LHCN-M2 (cell line): ENCODE measurements at places on chromosomes 12 and 14. TPM values are rescaled to one million over a fixed set of nuclear protein-coding genes. Genes with fewer than 3 reads are reported as not detected.

DNA sequence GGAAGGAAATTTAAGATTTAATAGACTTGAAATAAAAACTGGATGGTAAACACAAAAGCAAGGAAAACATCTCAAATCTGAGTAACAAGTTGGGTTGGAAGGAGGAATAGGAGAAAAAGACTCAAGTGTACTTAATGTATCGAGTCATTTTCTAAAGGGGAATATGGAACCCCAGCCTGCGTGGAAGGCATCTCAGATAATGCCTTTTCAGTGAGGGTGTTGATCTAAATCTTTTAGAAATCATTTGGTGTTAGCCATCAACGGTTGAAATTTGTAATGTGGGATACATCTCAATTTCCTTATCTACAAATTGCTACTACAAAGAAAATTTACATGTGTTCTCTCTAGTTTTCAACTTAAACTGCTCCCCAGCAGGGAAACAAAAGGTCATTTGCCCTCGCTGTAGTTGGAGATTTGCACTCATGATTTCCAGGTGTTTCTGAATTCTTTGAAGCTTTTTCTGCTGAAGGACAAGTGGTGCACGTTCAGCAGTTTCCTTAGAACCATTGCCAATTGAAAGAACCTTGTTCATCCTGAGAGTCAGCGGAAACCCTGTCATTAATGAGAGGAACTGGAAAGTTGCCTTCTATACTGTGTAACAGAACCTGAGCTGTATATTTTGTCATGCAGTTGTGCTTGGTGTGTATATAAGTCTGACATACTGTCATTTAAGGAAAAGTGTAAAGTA lies 2.2 kb downstream of the PCBP2 start:
- no peak for DNase-seq

DNA sequence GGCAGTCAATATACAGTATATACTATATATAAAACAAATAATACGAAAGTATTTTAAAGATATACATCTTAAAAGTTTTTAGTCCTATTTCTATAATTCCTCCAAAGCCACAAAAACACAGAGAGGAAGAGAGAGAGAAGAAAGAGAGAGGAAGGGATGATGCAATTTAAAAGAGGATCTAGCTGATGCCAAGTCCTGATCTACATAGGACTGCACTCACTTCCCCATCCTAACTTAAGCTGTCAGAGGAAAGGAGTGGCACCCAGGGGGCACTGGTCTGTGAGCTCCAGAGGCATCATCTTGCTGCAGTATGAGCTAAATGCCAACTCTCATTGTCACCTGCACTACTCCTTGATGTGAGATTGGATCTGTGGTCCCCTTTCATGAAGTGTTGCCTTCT lies 95.8 kb downstream of the C12orf42 start:
- DNase-seq: no peak

GRCh38 chr12:38141239-38141638 lies 175.3 kb upstream of the ALG10B start:
- DNase-seq: no peak

DNA sequence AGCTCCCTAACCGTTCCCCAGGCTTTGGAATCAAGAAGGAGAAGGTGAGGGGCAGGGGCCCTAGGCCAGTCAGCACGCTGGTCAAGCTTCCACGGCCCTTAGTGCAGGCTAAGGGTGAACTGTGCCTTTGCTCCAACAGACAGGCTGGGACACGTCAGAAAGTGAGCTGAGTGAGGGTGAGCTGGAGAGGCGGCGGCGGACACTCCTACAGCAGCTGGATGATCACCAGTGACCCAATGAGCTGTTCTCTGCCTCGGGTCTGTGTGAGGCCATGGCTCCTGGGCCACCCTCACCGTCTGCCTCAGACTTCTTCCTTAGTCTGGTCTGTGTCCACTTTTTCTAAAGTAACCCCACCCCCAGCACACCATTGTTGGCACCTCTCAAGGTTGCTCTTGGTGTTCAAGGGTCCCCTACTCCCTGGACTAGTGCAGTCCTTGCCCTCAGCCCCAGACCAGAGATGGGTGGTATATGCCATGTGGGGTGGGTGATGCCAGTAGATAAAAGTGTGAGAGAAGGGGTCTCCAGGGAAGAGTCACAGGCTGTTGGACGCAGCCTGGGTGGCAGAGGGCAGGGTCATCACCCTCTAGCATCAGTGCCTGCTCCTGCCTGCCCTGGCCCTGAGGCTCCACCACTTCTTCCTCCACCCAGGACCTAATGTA lies 20.7 kb downstream of the PRPF40B start:
- no peak for DNase-seq

DNA sequence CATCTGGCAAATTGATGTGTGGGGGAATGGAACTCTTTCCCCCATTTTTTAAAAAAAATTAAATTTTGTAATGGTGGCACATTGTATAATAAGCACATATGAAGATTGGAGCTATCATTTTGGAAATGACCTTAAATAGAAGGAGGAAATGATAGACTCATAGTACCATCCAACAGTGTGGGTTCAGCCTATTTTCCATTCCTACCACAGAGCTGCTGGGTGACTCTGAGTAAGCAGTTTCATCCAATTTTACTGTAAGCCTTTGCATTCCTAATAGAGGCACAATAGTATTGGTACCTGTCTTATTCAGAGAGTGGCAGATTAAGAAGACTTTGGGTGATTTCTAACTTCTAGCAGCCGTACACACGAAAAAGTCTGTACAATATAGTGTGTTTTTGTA lies 304.5 kb downstream of the RAD51B start:
- DNase-seq: no peak

DNA sequence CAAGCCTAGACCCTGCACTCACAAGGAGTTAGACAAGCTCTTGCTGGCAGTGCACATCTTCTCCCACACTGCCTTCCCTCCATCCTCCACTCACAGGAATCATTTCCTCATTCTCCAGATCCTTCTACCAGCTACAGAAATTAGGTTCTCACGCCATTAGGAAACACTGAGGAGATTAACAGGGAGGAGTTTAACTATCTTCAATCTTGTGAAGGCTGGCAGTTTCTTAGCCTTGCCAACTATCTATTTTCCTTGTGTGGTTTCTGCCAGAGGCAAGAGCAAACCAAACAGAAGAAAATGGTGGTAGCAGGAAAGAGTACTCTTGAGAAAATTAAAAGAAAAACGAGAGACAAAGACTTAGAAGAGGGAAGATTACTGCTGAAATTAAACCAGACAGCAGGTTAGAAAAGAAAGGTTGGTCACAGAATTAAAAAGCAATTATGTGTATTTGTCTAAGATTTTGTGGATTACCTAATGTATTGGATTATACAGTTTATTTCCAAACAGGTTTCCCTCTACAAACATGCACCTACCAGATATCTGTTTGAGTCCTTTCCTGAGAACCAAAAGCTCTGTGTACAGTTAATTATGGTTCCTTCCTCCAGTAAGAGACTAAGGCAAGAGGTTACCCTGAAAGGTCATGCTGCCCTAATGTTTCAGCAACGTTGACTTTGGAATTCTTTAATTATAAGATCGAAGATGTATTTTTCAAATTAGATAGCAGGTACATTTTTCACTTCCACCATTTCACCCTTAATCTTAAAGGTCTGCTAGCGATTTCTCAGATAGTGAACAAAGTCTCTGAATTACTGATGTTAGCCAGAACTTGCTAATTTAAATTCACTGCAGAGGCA lies 5.0 kb downstream of the RERG start:
- no peak for DNase-seq

DNA sequence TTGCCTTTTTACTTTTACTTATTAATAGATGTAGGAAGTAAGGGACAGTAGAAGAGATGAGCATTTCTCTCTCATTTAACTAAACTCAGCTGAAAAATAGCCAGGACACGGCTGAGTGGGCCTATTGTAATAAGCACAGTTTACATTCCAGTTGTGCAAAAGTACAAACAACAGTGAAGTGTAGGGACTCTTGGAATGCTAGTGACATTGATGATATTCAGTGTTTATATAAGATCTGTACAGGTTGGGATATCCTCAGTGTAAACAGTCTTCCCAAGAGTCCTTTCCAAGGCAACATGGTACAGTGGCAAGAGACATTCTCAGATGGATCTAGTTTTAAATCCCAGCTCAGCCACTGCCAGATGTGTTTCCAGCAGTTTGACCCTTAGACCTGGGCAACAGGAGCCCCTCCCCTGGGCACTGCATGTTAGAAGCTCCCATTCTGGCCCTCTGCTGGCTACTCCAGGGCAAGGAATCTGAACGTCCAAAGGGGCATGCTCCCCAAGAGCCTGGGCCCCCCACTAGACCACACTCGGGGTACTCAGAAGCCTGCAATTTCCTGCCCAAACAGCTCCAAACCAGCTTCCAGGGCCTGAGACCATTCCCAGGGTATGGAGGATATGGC lies 55.3 kb downstream of the STAB2 start:
- DNase-seq: no peak

DNA sequence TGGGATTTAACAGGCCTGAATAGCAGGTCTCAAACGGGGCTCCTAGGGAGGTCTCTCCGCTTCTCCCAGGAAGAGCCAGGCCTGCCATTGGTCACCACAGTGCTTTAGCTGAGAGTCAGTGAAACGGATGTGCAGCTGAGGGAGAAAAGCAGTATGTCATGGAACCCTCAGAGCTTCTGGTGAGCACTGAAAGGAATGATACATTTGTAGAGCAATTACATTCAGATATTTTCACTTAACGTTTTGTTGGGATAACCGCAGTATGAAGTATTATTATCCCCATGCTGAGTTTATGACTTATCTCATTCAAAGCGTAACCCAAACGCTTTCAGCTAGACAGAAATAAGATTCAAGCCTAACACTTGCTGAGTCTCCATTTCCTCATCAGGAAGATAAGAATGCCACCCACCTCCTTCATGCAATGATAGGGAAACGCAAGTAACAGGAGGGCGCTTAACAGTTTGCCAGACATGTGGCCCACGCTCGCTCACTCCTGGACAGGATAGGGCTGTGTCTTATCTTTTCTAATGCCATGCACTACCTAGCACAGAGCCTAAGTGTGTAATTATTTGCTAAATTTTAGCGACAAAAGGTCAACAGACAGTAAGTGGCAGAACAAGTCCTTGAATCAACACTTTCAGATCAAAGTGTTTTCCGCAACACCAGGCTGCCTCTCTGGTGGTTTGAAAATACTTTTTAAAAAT lies 28.2 kb downstream of the DAD1 start:
- no peak for DNase-seq

DNA sequence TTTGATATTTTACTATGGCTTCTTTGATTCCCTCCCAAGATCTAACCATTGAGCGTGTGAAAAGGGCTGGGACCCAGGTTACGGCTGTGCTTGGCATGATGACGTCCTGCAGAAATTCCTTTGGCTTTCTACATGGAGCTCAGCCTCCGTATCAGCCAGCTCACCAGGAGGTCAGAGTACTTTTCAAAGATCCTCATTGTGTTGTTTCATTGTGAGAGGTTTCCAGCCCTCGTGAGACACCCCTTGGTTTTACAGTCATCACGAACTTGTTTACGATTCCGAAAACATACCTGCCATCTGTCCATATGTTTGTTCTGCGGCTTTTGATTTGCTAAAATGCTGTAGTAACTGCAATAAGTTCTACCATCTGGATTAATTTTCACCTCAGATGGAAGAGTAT lies 453.1 kb downstream of the TMEM121 start:
- no peak for DNase-seq

- peak; percentile 61 for DNase-seq
These were observed 111.9 kb upstream of the CCDC175 start for GRCh38 chr14:59688224-59689170.

ACVRL1 gene
- 1.5 and 2.6 TPM in 2 replicates for total RNA-seq

ACSM4 gene
- total RNA-seq: not detected in 2 replicates

TAS2R14 gene
- total RNA-seq: 1.7 and 1.8 TPM in 2 replicates

DYRK2 gene
- total RNA-seq: 13.9 TPM in 2 replicates

PPP4R4 gene
- total RNA-seq: 0.19 and 0.40 TPM in 2 replicates

TAS2R43 gene
- total RNA-seq: 0.19 and 0.52 TPM in 2 replicates
